HT1080 (cell line): ENCODE measurements at places on chromosomes 6 and 20. TPM values are rescaled to one million over a fixed set of nuclear protein-coding genes. Genes with fewer than 3 reads are reported as not detected.

ENPP5 gene
- total RNA-seq = not detected in 2 replicates

RAET1L gene
- total RNA-seq = not detected in 2 replicates

DNA sequence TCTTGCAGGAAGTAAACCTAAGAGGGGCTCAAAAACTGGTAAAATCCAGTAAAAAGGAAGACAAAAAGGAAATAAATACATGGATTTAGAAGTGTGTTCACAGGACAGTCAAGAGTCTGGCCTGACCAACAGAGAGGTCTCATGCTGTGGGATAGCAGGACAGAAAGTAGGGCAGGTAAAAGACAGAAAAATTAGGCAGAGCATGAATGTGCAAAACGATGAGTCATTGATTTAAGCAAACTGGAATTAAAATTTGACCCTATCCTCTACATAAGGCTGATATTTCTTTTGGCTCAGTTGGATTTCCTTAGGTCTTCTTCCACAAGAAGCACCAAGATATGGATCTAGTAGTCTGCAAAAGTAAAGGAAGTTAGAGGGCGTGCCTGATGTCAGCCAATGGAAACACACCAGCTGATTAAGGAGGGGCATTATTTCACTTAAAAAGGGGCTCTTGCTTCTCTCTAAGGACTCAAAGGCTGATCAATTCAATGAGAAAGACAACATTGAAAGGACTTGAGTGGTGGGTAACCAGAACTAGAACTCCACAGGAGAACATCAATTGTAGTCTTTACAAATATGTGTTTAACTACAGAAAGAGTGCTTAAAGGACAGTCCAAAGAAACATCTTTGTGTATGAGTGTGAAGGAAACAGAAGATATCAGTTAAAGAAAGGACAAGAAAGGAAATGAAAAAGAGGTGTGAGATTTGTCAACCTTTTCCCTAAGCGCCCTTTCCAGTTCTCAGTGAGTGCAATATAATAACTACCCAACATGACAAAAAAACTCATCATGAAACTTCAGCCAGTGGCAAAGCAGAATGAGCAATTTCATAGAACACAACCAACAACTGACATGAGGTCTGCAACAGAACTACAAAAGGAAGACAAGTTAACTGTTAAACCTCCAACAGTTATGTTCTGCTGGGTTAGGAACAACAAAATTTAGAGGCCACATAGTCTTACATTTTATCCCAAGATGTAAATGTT, 19.4 kb upstream of the MYB start:
- DNase-seq = no peak

DNA sequence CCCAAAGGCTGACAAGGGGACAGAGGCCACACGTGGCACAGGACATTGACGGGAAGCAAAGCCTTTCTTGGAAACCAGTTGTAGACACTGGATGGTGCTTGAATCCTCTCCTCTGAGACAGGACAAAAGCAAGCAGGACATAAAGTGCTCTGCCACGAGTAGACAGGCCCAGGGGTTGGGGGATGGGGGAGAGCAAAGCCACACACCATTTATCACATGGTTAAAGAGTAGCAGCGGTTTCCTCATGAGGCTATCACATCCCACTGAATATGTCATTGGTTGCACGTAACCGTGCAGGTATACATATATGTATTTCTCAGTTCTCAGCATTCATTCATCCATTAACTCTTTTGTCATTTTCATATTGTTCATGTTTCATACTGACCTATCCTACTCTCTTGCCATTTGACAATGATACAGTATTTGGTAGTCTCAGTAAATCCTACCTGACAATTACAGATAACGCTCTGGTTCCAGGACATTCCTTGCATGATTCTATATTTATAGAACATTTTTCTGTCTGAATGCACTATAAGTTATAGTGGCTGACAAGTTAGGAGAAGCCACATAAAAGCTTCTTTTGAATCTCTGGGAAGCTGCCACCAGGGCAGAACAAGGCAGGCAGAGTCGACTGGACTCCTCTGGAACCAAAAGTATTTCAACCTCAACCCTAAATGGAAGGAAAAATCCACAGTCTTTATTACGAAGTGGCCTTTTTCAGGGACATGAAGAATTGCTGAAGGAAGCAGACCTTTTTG, 23.5 kb downstream of the METTL24 start:
- DNase-seq = no peak

DNA sequence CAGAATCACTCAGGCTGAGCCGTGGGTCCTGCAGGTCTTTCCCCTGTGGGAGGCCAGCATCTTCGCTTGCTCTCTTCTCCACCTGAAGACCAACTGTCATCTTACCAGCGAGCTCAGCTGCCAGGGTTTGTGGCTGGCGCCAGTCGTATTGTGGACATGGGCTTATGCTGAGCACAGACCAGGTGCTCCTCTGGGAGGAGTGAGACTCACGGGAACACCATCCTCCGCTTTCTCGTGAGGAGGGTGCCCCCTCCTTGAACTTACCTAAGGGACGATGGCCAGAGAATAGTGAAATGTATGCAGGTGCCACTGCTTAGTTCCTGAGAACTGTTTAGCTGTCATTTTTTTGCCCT, 17.1 kb downstream of the WRNIP1 start:
- DNase-seq = no peak

DNA sequence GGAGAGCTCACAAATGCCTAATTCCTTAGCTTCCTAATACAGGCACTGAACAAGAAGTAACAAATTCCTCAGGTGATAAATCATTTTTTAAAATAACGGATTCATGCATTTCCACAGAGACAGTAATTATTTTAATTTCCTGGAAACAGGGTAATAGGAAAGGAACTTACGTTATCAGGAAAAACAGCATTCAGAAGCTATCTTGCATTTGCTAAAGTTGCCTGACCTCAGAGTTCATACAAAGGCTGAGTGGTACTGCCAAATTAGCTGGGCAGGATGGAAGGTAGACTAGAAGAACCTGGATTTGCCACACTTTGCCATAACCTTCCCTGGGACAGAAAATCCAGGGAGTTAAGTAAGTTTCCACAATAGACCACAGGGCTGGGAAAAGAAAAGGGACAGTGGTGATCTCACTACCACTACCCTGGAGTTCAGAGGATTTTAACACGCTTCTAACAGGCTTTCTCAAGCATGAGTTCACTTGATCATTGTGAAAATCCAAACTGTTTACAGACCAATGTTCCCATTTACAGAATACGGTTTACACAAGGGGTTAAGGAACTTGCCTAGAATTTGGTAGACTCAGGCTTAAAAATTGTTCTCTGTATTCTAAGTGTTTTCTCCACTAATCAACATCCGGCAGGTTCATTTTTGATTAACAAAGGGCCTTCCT, 57.0 kb downstream of the KIF13A start:
- DNase-seq = no peak

- DNase-seq = no peak
These were observed 2.1 kb upstream of the PPP1R18 start for GRCh38 chr6:30688569-30688968.

GRCh38 chr6:53943395-53943794, 148.6 kb downstream of the LRRC1 start:
- no peak for DNase-seq
